ENCODE measurements at places on chromosomes 2 and 18.

DNA sequence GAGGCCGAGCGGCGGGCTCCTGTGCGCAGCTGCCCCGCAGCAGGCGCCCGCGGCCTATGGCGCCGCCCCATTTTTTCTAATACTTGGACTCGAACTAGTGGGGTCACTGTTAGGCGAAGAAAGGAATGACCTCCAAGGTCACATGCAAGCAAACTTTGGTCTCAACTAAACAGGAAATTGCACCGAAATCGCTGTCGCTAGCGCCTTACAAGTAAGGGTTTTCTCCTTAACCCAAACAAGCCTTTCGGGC is 339 bp downstream of the ACAA2 start:
- no peak for DNase-seq

DNA sequence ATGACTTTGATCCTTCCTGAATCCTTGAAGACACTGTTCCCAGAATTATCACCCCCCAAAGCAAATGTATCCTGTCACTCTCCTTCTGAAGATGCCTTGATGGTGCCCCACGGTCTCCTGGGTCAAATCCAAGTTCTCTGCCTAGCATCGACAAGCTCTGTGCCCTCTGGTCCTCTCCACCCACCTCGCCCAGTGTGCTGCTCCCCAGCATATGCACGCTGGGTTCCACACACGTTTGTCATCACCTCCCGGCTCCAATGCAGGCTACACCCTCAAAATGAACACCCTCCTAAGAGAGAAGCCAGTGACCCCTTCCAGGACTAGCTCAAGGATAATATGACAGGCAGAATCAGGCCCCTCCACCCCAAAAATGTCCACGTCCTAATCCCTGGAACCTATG is 39.5 kb upstream of the CREG2 start:
- DNase-seq, result no peak

DNA sequence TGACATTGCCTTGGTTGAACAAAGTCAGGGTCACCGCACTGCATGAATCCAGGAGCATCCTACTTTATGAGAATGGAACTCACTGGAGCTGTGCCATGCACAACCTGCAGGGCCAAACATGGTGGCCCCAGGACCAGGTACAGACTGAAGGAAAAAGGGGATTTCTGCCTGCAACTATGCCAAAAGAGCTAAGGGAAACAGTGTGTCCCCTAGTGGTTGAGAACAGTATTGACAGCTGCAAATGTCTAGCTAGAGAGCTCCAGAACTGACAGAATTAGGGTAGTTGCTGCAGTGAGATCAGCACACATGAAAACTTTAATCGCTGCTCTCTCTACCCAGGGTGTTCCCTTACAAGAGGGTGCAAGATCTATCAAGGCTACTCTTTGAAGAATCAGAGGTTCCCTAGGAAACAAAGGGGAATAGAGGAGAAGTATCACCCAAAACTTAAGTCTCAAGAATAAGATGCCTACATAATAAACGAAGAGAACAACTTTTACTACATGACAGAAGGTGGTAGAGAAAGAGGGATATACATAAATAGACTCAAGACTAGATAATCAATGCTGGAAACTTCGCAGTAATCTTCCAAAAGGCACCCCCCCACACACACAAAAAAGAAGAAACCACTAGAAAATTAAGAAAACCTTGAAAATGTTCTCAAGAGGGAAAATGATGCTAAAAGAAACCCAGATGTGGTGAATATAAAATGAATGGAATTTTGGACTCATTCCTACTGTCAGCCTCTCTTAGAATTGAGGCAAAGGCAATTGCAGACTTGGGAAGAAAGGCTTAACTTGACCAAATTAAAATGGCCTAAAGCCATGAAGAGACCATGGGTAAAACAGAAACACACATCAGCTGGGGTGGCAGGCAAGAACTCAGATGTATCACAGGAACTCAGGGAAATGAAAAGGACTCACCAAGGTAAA is 43.6 kb upstream of the IHH start:
- DNase-seq, result no peak

DNA sequence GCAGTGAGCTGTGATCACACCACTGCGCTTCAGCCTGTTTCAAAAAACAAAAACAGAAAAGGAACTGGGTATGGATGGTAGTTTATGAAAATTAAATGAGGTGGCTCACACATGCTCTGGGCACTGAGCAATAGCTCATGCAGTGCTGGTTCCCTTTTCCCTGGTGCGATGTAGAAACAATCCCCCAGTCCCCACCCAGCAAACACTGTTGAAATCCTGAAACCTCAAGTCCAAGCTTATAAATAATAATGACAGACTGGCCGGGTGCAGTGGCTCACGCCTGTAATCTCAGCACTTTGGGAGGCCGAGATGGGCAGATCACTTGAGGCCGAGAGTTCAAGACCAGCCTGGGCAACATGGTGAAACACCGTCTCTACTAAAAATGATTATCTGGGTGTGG is 55.4 kb upstream of the SMAD2 start:
- DNase-seq, result no peak

- no peak for DNase-seq
These were observed 629.1 kb downstream of the LRP1B start for GRCh38 chr2:141501752-141502151.

DNA sequence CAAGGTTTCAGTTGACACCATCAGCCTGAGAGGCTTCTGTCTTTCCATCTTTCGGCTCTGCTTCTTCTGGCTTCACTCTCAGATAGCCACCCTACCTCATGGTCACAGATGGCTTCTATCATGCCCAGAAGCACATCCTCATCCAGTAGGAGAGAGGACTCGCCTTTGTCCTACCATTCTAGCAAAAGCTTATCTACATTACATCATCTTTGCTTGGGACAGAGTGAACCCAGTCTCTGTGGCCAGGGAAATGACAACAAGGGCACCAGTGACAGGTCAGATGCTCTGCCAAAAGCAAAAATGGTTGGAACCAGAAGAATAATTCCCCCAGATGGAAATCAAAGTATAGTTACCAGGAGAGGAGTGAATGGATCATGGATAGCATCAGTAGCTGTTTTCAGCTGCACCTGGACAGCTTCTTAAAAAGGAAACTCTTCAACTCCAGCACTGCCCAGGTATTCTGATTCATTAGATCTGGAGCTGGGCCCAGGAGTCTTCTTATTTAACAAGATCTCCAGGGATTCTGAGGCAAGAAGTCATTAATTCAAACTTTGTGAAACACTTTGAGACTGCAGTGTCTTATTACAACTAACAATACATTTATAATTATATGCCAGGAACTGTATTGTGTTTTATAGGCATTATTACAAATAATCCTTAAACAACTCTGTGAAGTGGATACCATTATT is 257.7 kb upstream of the UBE2E3 start:
- DNase-seq, result no peak

- no peak for DNase-seq
These were observed 26.3 kb downstream of the MRPL35 start for GRCh38 chr2:86225581-86225980.

GRCh38 chr2:201246280-201246679 is 14.1 kb upstream of the CASP8 start:
- no peak for DNase-seq

GRCh38 chr2:1804865-1805264 is 60.5 kb upstream of the PXDN start:
- DNase-seq, result no peak

DNA sequence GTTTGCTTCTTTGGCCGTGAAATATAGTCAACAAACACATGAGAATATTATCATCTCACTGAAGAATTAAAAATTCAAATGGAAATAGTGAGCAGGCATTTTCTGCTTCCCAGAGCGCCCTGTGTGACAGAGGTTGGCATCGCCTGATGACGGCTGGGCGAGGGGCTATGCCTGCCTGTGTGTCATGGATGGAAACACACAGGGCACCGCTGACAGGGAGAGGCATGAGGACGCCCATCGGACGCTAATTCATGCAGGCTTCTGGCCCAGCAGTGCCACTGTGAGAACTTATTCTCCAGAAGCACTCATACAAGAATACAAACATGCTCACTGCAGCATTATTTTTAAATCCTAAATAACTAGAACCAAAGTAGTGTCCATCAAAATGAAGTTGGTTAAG is 61.4 kb upstream of the OTOS start:
- no peak for DNase-seq

GRCh38 chr2:68900496-68901198 is 29.4 kb upstream of the BMP10 start:
- no peak for DNase-seq

GRCh38 chr2:160940271-160940670 is 220.0 kb upstream of the TANK start:
- no peak for DNase-seq

GRCh38 chr2:99959261-99960014 is 183.0 kb downstream of the AFF3 start:
- DNase-seq, result no peak

GRCh38 chr2:217878915-217879590 is 123.7 kb downstream of the TNS1 start:
- no peak for DNase-seq

All from central memory CD8-positive, alpha-beta T cell (primary cell).